AG08396 (cell line): ENCODE measurements at places on chromosomes 13 and 19.

GRCh38 chr13:98976941-98977340 lies 923 bp downstream of the DOCK9 start:
- DNase-seq, result no peak

GRCh38 chr19:40411125-40411842 lies 1.9 kb downstream of the PRX start:
- no peak for DNase-seq

DNA sequence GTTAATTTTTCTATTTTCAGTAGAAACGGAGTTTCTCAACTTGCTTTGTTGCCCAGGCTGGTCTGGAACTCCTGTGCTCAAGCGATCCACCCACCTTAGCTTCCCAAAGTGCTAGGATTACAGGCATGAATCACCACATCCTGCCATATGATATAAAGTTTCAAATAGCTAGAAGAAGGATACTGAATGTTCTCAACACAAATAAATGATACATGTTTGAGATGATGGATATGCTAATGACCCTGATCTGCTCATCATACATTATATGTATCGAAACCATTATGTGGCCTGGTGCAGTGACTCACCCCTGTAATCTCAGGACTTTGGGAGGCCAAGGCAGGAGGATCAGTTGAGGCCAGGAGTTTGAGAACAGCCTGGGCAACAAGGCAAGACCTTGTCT lies 11.5 kb downstream of the CIB3 start:
- DNase-seq, result no peak

- no peak for DNase-seq
These were observed 4.2 kb downstream of the PLPPR2 start for GRCh38 chr19:11359421-11359820.

DNA sequence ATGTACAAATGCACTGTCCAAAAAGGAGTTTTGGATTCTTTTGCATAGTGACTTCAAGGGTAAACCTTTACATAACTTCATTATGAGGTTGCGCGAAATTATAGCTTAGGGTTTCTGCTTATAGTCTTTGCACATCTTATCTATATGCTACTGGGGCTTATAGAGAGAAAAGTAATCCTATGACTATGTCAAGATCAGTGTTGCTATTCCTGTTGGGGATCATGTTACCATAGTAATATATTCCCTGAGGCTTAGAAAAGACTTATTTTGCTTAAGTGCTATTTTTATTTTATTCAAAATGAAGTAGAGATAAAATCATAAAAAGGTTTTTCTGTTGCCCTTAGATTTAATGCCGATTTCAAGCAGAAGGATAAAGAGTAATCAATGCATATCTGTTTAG lies 14.7 kb upstream of the POSTN start:
- DNase-seq, result no peak

- peak; percentile 38 for DNase-seq
These were observed 94.1 kb downstream of the HSPH1 start for GRCh38 chr13:31067416-31068118.

- no peak for DNase-seq
These were observed 1.0 kb downstream of the SMIM24 start for GRCh38 chr19:3479177-3479833.

DNA sequence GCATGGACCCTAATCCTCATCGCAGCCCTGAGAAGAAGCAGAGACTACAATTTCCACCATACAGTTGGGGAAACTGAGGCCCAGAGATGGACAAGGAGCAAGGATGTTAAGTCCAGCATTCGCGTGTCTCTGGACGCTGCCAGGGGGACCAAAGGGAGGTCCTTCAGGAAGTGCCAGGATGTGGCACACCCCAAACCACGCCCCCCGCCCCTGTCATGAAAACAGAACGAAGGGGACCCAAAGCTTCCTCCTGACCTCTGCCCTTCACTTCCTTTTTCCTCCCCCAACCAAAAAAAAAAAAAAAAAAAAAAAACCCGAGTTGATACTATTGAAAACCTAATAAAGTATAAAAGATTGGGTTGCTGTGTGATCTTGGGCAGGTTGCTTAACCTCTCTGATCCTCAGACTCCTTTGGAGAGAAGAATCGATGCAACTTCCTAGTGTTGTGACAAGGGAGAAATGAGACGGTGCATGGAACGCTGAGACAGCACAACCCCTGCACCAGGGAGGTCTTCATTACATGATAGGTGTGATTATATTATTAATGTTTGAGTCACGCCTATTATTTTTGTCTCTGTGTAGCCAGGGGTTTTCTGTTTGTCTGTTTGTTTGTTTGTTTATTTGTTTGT lies 2.7 kb upstream of the ZBTB7A start:
- DNase-seq, result no peak

DNA sequence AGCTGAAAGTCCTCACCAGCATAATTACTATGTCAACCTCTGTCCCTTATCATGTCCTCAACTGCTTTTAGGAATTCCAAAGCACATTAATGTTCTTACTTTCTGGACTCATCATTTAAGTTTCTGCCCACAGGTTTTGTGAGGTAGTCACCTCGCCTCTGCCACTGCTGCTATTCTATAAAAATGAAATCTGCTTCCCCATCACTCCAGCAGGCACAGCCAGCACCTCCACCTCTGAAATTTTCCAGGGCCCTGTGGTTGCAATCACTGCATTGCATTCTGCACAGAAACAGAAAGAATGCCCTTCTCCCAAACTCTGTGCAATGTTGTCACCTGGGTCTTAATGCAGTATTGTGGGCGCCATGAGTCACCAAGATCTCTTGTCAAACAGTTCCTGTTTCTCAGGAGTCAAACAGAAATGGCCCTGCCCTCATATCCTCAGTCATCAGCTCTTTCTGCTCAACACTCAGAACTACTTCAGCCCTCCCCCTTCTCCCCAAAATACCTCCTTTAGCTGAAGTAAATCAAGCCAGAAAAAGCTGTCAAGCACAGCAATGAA lies 529.2 kb upstream of the NBEA start:
- DNase-seq, result no peak

DNA sequence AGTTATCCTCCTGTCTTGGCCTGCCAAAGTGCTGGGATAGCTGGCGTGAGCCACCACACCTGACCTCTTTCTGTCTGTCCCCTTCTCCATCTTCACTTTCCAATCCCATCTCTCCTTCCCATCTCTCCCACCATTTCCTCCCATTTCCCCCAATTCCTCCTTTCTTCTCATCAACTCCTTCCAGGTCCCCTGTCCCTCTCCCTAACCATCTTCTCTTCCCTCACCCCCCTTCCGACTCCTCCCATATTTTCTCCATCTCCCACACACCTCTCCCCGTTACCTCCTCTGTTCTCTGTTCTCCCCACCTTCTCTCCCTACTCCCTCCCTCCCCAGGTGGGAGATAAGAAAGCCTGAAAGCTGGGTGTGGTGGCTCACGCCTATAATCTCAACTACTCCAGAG lies 40.6 kb downstream of the KEAP1 start:
- no peak for DNase-seq

- no peak for DNase-seq
These were observed 3.7 kb downstream of the KIRREL2 start for GRCh38 chr19:35860436-35860817.

DNA sequence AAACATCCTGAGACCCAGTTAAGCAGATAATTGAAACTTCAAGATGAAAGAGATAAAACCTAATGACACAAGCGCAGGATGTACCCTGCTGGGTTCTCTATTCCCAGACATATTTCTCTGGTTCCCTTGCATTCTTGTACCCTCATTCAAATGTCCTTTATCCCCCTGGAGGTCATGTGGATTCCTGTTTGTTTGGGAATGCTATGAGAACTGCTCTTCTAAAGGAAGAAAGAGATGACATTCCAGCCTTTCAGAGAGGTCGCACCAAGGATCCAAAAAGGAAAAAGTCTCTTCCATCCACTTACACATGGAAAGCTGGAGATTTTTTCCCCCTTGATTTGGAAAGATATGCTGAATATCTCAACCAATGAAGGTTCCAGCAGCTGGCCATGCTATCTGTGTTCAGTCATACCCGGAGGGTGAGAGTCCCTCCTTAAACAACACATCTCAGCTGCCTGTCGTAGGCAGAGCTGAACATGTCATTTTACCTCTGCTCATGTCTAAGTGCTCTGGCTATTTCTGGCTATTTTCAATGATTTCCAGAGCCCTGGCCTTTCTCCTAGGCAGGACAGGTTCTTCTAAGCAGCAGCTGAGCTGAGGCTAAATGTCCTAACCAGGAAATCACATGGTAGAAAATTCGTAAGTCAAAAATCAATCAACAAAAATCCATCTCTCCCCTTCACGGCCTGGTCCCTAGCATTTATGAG lies 52.5 kb downstream of the C13orf42 start:
- no peak for DNase-seq

GRCh38 chr13:31038834-31039552 lies 106.5 kb downstream of the TEX26 start:
- DNase-seq, result no peak

GRCh38 chr19:14081797-14082674 lies 3.5 kb downstream of the C19orf67 start:
- peak; percentile 59 for DNase-seq

GRCh38 chr19:19643158-19644053 lies at the start of gene GMIP:
TSS of gene GMIP (minus strand) at chr19:19643657. CDS start at chr19:19643529, 128 bp downstream.
- DNase-seq, result peak; percentile 93

- no peak for DNase-seq
These were observed 77.5 kb downstream of the GPC6 start for GRCh38 chr13:93304134-93304533.

DNA sequence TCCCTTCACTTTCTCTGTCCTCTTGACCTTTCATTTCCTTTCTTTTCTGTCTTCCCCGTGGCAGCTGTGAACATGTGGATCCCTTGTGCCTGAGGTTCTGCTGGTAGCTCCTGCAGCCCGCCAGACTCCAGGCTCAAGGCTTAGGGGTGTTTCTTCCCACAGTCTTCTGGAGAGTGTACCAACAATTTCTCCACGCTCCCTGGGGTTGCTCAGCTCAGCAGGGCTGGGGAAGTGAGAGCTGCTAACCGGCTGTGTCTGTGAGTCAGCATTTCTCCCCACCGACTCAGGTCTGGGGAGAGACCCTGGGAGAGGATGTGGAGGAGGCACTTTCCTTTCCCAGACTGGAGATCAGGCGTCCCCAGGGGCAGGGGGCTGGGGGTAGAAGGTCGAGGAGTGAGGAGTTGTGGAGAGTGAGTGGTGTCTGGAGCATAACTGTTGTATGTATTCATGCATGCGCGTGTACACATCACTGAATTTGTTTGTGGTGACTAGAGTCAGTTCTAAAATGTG lies 193.6 kb downstream of the KCNRG start:
- DNase-seq, result peak; percentile 48

- no peak for DNase-seq
These were observed 18.7 kb downstream of the PPP5C start for GRCh38 chr19:46365561-46365960.

DNA sequence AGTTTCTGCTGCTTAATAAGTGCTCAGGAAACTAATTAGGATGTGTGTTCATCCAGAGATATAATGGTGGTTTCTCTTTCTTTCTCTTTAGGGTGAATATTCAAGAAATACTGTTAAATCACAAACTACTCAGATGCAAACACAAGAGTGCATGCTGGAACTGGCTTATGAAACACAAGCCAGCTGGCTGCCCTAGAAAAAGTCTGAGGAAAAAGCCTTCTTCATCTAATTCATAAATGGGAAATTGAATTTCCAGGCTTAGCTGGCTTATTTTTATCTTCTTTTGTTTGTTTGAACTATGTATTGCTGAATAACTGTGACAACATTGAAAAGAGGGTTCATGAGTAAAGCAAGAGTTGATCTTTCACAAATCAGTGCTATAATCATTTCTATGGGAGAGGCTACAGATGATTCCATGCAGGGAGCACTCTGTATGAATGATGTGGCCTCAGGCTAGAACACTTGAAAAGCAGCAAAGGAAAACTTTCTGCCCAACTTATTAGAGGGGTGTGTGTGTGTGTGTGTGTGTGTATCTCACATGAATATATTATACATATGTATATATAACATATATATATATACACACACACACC lies 69.8 kb upstream of the SCEL start:
- DNase-seq, result no peak

DNA sequence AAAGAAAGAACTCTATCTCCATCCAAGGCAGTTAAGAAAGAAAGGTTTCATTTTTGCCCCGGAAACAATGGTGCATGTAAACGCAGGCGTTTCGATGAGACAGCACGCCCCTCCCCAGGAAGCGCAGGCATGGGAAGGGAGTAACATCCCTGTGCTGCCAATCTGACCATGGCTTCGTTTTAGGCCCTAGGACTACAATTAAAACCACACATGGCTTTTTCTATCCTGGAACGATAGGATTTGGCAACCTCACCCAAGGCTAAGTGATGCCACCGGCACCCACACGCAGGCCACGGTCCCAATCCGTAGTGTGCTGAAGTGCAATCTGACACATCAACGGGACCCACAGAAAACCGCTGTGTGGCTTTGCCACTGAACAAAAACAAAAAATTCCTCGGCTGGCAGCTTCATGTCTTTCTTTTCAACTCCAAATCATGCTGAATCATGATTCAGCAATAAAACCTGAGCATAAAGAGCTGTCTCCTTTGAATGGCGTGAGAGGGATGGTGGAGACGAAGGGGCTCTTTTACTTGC lies 24.2 kb downstream of the RANBP3 start:
- DNase-seq, result no peak

DNA sequence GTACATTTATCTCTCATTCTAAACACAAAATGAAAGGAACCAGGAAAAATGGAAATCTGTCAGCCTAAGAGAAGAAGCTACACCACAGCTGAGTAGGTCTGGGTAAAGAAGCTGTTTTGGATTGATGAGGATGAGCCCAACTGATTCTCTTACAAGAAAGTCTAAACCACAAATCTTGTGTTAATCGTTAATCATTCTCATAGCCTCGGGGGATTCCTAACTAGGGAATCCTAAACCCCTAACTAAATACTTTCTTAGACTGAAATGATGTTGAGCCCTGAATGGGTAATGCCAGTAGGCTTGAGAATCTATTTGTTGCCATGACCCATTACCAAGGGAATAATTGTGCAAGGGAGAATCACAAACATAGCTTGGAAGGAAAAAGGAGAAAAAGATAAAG lies 327.5 kb upstream of the SPRY2 start:
- DNase-seq, result no peak

DNA sequence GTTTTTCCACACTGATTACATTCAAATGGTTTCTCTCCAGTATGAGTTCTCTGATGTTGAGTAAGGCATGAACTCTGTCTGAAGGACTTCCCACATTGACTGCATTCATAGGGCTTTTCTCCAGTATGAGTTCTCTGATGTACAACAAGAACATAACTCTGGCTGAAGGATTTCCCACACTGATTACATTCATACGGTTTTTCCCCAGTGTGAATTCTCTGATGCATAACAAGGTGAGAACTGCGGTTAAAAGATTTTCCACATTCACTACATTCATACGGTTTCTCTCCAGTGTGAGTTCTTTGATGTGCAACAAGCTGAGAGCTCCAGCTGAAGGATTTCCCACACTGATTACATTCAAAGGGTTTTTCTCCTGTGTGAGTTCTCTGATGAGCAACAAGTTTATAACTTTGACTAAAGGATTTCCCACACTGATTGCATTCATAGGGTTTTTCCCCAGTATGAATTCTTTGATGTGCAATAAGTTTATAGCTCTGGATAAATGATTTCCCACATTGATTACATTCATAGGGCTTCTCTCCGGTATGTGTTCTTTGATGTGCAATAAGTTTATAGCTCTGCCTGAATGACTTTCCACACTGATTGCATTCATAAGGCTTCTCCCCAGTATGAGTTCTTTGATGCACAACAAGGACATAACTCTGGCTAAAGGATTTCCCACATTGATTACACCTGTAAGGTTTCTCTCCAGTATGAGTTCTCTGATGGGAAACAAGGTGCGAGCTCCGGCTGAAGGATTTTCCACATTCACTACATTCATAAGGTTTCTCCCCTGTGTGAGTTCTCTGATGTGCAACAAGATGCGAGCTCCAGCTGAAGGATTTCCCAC lies 23.5 kb downstream of the ZNF180 start:
- DNase-seq, result no peak

GRCh38 chr19:34459614-34460013 lies 21.9 kb upstream of the WTIP start:
- no peak for DNase-seq
